ENCODE measurements at places on chromosomes 1 and 21.

- DNase-seq = no peak
These were observed 4.4 kb downstream of the NHLH1 start for GRCh38 chr1:160371346-160371631.

- DNase-seq = no peak
These were observed 31.3 kb downstream of the NSL1 start for GRCh38 chr1:212760126-212760823.

DNA sequence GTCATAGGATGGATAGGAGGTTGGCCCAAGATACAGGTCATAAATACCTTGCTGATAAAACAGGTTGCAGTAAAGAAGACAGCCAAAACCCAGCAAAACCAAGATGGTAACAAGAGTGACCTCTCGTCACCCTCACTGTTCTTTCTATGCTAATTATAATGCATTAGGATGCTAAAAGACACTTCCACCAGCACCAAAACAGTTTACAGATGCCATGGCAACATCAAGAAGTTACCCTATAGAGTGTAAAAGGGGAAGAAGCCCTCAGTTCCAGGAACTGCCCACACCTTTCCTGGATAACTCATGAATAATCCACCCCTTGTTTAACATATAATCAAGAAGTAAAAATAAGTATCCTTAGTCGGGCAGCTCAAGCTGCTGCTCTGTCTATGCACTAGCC lies 671.9 kb downstream of the PTPRC start:
- no peak for DNase-seq

- peak; percentile 89 for DNase-seq
These were observed 24.1 kb downstream of the THRAP3 start for GRCh38 chr1:36248250-36248894.

- DNase-seq = no peak
These were observed 184.8 kb upstream of the KIAA0040 start for GRCh38 chr1:175377394-175377793.

DNA sequence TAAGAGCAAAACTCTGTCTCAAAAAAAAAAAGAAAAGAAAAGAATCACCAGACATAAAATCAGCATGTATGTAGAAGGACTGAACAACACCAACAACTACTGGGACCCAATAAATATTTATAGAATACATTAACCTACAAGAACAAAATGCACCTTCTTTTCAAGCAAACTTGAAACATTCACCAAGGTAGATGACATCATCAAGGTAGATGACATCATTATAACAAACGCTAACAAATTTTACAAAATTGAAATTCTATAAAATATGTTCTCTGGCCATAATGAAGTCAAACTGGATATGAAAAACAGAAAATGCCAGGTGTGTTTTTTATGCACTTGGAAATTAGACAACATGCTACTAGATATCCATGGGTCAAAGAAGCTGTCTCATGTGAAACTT lies 220.2 kb upstream of the SNX7 start:
- DNase-seq = no peak

DNA sequence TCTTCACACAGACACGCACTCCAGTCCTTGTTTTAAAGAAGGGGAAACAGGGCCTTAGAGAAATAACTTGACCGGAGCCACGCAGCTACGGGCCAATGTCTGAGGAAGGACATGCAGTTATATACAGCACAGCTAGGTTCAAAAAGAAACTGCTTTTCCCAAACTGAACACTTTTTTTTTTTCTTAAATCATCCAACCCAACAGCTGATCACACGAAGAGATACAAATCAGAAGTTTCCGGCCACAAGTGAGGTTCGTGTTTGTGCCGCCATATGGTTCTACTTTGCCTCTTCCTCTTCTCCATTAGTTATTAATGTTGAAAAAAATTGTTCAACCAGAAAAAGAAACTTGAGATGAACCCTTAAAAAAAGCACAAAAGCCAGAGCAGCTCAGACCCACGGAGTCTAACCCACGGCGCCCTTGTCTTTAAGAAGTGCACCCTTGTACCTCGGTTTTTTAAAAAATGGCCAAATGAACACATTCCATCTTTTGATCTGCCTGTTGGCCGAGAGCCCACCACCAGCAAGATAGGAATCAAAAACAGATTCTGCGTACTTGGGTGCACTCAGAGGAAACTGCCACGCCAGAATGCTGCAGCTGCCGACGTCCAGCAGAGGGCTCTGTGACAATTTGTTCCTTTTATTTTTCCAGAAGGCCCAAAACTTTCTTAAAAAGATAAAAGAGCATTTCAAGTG lies 78.9 kb downstream of the SLC66A1 start:
- peak; percentile 93 for DNase-seq

- DNase-seq = no peak
These were observed 238.0 kb upstream of the NCAM2 start for GRCh38 chr21:20760221-20760620.

- no peak for DNase-seq
These were observed 95.2 kb downstream of the PTPN14 start for GRCh38 chr1:214455971-214456867.

GRCh38 chr1:87093286-87093685 lies 178.9 kb downstream of the HS2ST1 start:
- no peak for DNase-seq

DNA sequence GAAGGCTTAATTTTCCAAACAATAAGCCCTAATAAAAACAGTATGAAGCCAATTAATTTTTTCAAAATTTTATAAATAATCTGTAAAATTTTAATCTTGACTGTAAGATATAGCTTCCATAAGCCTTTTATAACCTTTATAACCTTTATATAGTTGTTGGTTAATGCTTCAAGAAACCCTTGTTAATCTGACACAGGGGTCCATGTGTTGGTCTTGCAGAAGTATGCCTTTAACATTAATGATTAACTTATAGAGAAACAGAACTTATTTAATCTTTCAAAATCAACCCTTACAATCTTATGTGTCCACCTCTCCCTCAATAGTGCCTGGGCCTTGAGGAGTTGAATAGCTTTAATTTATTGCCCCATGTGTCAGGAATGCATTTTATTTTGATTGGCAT lies 23.2 kb upstream of the HAO2 start:
- no peak for DNase-seq

- DNase-seq = no peak
These were observed 5.7 kb upstream of the KCNE1 start for GRCh38 chr21:34517491-34518245.

DNA sequence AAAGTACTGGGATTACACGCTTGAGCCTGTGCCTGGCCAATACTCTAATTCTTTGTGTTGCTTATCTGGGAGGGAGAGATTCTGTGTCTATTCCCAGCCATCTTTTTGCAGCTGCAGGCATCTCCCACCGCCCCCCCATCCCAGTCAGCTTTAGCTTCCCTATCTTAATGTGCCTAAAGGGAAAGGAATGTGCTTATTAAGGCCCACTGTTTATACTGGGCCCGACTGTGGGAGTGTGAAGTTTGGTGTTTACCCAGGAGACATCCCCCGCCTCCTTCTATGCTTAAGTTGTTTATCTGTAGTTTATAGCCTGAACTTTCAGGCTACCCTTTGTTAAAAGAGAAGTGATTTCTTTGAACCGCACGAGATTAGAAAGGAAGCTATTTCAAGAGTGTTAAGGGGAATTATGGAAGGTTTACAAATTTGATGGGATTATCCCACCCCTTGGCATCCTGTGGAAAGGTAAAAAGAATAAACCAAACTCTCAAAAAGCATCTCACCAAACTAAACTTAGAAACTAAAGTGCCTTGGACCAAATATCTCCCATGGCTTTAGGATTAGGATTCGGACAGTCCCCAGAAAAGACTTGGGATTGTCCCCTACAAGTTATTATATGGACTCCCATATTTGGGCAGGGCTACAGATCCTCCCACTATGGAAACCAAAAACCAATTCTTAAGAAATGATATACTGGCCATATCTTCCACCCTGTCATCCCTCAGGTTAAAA lies 25.5 kb upstream of the ZNF496 start:
- no peak for DNase-seq

GRCh38 chr1:234958066-234958705 lies 170.5 kb downstream of the TOMM20 start:
- no peak for DNase-seq

GRCh38 chr1:9700340-9700739 lies 48.8 kb downstream of the PIK3CD start:
- DNase-seq = peak; percentile 82

- peak; percentile 49 for DNase-seq
These were observed 3.2 kb upstream of the NUAK2 start for GRCh38 chr1:205324781-205325180.

- DNase-seq = no peak
These were observed 183.1 kb downstream of the LMX1A start for GRCh38 chr1:165173409-165173808.

GRCh38 chr1:199522936-199523335 lies 504.6 kb upstream of the NR5A2 start:
- peak; percentile 6 for DNase-seq

- DNase-seq = peak; percentile 83
These were observed 358.7 kb downstream of the LTN1 start for GRCh38 chr21:28633839-28634555.

DNA sequence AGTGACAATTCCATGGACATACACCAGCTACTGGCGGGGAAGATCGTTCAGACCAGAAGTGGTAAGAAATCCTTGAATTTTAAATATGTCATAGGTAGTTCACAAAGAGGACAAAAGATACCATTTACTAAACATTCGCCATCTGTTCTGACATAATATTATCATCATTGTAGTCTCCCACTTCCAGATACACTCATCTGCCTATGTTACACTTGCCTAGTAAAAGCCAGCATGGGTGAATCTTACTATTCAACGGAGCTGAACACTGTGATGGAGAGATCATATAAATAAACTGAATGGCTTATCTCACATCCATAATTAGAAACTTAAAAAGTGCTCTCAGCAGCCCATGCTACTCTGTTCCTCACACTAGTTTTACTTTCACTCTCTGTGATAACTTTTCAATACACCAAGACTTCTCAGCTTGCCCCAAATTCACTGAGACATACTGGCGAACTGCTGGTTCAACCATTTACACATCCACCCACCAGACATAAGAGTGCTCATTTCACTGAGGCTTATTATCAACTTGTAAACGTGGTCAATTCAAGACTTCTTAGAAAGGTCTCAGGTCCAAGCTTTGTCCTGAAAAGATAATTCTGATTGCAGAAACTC lies 463 bp upstream of the PRRC2C start:
- no peak for DNase-seq

DNA sequence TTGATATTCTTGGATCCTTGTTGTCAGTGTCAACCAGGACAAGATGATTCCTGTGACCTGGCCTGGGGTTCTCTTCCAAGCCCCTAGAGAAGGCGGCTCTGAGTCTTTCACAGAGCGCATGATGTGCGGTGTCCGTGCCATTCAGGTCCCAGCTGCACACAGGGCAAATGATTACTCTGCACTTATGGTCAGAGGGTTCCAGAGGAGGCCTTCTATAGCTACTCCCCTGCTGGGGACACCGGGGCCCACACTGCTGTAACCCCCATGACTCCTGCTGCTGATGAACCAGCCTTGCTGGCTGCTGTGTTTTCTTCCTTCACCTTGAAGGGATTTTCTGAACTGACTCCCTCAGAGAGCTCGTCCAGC lies 1.5 kb downstream of the PTGFRN start:
- no peak for DNase-seq

GRCh38 chr1:13450204-13450603 lies 40.0 kb downstream of the PRAMEF20 start:
- no peak for DNase-seq

GRCh38 chr1:19354531-19354981 lies 42.4 kb downstream of the SLC66A1 start:
- DNase-seq = no peak

DNA sequence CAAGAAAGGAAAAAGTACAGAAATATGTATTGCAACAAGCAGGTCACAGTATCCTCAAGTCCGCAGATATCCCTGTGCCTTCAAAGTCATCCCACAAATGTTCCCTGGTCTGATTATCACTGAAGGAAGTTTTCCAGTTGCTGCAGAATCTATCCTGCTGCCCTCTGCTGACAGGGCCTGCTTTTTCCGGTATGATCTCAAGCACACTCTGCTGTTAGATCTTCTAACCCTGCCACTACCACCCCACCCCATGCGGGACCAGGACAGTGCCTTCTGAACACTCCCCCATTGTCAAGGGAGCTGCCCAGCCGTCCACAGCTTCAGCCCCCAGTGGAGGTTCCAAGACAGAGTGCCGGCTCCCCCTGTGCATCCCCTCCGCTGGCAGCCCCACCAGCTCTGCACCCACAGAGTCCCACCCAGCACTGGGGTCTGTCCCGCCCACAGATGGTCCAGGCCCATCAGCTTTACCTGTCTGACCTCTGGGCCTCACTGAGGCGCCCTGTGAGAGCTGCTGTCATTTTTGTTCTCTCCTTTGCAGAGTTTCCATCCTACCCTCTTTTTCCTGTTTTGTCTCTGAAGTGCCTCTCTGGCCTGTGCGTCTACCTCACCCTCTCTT lies 27.9 kb downstream of the FAM163A start:
- DNase-seq = no peak

GRCh38 chr1:15950302-15950701 lies 25.6 kb downstream of the ZBTB17 start:
- no peak for DNase-seq

DNA sequence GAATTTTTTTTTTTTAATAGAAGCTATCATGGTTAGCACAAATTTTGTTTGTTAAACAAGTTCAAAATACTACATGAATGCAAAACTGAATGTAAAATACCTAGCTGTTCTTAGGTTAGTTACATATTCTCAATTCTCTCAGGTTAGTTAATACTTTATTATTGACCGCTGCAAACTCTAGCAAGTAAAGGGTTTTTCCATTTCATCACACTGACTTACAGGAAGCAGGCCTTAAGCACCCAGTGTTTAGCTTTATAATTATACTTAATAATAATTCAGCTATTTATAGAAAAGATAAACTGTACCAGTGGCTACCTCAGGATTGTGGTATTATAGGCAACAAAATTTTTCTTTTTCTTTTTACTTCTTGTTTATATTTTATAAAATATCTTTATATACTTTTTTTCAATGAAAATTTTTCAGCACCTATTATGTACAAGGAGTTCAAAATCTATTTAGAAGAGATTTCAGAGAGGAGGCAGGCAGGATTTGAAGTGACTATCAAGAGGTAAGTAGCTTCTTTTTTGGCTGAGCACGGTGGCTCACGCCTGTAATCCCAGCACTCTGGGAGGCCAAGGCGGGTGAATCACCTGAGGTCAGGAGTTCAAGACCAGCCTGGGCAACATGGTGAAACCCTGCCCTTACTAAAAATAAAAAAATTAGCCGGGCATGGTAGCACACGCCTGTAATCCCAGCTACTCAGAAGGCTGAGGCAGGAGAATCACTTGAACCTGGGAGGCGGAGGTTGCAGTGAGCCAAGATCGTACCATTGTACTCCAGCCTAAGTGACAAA lies 17.9 kb downstream of the PLPP3 start:
- no peak for DNase-seq

Data from astrocyte of the spinal cord (primary cell).